ENCODE measurements at places on chromosomes 7 and 10. TPM values are rescaled to one million over a fixed set of nuclear protein-coding genes. Genes with fewer than 3 reads are reported as not detected.

- peaks cover 7% of the 10 kb centered on the region for H3K36me3 ChIP-seq
- H3K27me3 ChIP-seq = no peaks in the 10 kb centered on the region
- H3K27ac ChIP-seq = no peak overlapping the region
- no peaks in the 10 kb centered on the region for H3K4me1 ChIP-seq
- DNase-seq = peak; percentile 77
These were observed 259.8 kb downstream of the GLI3 start for GRCh38 chr7:41977151-41977651.

DNA sequence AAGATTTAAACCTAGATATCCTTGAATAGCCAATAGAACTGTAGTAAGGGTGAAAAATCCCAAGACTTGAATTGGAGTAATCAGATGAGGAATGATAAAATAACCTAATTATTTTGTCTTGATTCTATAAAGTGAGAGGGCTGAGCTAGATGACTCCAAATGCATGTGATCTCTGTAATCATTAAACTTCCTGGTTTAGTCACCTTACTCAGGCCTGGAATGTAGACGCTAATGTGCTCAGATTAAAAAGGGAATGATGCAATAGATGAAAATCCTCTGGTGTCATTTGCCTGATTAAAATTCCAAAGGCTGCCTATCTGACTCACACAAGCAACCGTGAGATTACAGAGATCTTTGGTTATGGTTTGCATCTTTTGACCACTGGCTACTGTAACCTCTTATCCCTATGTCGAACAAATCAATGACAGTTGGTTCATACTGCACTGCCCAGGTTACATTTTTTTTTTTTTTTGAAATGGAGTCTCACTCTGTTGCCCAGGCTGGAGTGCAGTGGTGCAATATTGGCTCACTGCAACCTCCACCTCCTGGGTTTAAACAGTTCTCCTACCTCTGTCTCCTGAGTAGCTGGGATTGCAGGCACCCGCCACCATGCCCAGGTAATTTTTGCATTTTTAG, 2.9 kb upstream of the HKDC1 start:
- peak; percentile 87 for DNase-seq
- no peaks in the 10 kb centered on the region for H3K4me1 ChIP-seq
- no peak overlapping the region for H3K4me3 ChIP-seq
- H3K36me3 ChIP-seq = no peaks in the 10 kb centered on the region
- H3K27me3 ChIP-seq = no peaks in the 10 kb centered on the region

- H3K27me3 ChIP-seq = peaks cover 98% of the 10 kb centered on the region
- no peak overlapping the region for H3K27ac ChIP-seq
- peak overlapping the region; percentile 54 for H3K4me3 ChIP-seq
- DNase-seq = peak; percentile 24
- no peaks in the 10 kb centered on the region for H3K36me3 ChIP-seq
These were observed 757 bp upstream of the GRID1 start for GRCh38 chr10:86367152-86367951.

Gene TNS3
- total RNA-seq = 8.0 TPM

GRCh38 chr7:159012353-159013069, 132.2 kb downstream of the VIPR2 start:
- no peaks in the 10 kb centered on the region for H3K36me3 ChIP-seq
- H3K4me1 ChIP-seq = peaks cover 9% of the 10 kb centered on the region
- DNase-seq = no peak

DNA sequence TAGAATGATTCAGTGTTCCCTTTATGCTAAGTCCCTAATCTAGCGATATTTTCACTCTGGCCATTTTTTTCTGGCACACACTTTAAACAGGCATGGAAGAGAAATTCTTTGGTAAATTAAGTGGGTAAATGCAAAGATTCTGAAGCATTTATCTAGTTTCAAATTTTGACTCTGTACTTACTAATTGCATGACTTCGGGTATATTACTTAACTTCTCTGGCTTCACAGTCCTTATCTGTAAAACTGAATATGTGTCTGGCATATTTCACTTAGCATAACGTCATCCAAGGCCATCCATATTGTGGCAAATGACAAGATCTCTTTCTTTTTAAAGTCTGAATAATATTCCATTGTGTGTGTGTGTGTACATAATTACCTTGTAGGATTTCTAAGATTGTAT, 114.5 kb downstream of the MBL2 start:
- peaks cover 10% of the 10 kb centered on the region for H3K4me1 ChIP-seq
- H3K4me3 ChIP-seq = no peak overlapping the region
- peaks cover 74% of the 10 kb centered on the region for H3K27me3 ChIP-seq
- H3K36me3 ChIP-seq = no peaks in the 10 kb centered on the region
- H3K27ac ChIP-seq = no peak overlapping the region

DNA sequence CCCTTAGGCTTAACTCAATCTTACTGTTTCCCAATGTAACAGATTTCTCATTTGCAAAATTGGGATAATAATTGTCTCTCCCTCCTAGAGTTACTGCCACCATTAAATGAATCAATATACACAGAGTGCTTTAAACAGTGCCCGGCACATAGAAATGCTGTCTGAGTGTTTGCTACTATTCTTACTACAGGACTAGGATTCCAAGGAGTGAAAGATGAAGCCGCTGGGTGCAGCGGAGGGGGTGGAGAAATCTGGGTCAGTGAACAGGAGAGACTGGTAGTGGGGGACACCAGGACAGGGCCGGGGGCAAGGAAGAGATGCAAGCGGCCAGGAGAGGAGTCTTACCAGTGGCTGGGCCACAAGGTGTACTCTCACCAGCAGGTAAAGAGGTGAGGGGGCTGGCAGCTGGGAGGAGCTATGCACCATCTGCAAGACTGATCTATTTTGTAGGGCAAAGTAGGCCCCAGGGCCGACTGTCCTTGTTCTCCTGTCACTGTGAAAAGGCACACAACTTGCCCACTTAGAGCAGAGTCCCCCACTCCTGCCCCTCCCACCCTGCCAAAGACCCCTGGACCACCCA, 18.5 kb upstream of the PRRT4 start:
- DNase-seq = peak; percentile 18
- H3K36me3 ChIP-seq = no peaks in the 10 kb centered on the region
- H3K27me3 ChIP-seq = no peaks in the 10 kb centered on the region
- peak overlapping the region; percentile 78 for H3K27ac ChIP-seq

DNA sequence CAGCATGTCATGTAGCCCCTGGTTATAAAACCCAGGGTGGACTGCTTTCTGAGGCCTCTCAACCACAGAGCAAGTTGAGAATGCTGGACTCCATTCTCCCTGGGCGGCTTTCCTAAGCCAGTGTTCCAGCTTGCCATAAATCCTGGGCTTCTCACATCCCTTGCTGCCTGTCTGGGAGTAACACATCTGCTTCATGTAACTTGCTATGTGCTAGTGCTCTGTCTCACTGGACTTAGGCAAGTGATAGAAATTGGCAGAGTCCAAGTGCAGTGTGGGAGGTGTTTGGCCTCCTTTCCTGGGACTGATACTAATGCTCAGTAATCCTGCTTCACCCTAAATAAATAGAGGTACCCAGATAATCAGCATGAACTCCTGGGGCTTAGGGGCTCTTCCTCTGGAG, 277.1 kb upstream of the POM121L12 start:
- H3K4me1 ChIP-seq = no peaks in the 10 kb centered on the region
- no peaks in the 10 kb centered on the region for H3K27me3 ChIP-seq
- H3K36me3 ChIP-seq = no peaks in the 10 kb centered on the region
- H3K4me3 ChIP-seq = no peak overlapping the region

Gene KLF14
- not detected for total RNA-seq

GRCh38 chr7:115851291-115851690, 179.3 kb downstream of the TFEC start:
- no peaks in the 10 kb centered on the region for H3K4me1 ChIP-seq
- no peaks in the 10 kb centered on the region for H3K36me3 ChIP-seq
- H3K4me3 ChIP-seq = no peak overlapping the region
- H3K27ac ChIP-seq = no peak overlapping the region
- H3K27me3 ChIP-seq = no peaks in the 10 kb centered on the region
- peak; percentile 66 for DNase-seq

- no peak overlapping the region for H3K4me3 ChIP-seq
- H3K36me3 ChIP-seq = no peaks in the 10 kb centered on the region
- no peaks in the 10 kb centered on the region for H3K4me1 ChIP-seq
- peaks cover 18% of the 10 kb centered on the region for H3K27me3 ChIP-seq
- no peak for DNase-seq
These were observed 98.1 kb downstream of the PPP1R17 start for GRCh38 chr7:31785101-31785500.

Gene EEPD1
- total RNA-seq = 13.5 TPM

- no peak overlapping the region for H3K4me3 ChIP-seq
- no peaks in the 10 kb centered on the region for H3K36me3 ChIP-seq
- no peak for DNase-seq
- H3K27ac ChIP-seq = no peak overlapping the region
- peaks cover 14% of the 10 kb centered on the region for H3K27me3 ChIP-seq
- peaks cover 11% of the 10 kb centered on the region for H3K4me1 ChIP-seq
These were observed 133.8 kb upstream of the MEOX2 start for GRCh38 chr7:15820319-15820718.

Gene NT5C2
- 51.1 TPM for total RNA-seq

- no peak overlapping the region for H3K27ac ChIP-seq
- H3K36me3 ChIP-seq = no peaks in the 10 kb centered on the region
- no peaks in the 10 kb centered on the region for H3K27me3 ChIP-seq
- no peak for DNase-seq
- H3K4me1 ChIP-seq = peaks cover 5% of the 10 kb centered on the region
- H3K4me3 ChIP-seq = no peak overlapping the region
These were observed 378.4 kb upstream of the NRP1 start for GRCh38 chr10:33712825-33713224.

GRCh38 chr10:13161857-13162271, 506 bp downstream of the MCM10 start:
- H3K27ac ChIP-seq = no peak overlapping the region
- no peak for DNase-seq
- H3K4me1 ChIP-seq = no peaks in the 10 kb centered on the region
- H3K36me3 ChIP-seq = no peaks in the 10 kb centered on the region

- H3K27me3 ChIP-seq = no peaks in the 10 kb centered on the region
- H3K4me1 ChIP-seq = peaks cover 12% of the 10 kb centered on the region
These were observed 82.4 kb downstream of the SHH start for GRCh38 chr7:155729847-155730246.

Gene VTI1A
- 33.1 TPM for total RNA-seq

- no peak overlapping the region for H3K27ac ChIP-seq
- H3K36me3 ChIP-seq = no peaks in the 10 kb centered on the region
- no peaks in the 10 kb centered on the region for H3K27me3 ChIP-seq
- peaks cover 14% of the 10 kb centered on the region for H3K4me1 ChIP-seq
- no peak overlapping the region for H3K4me3 ChIP-seq
- peak; percentile 98 for DNase-seq
These were observed 84.3 kb downstream of the CD36 start for GRCh38 chr7:80722616-80723195.

- H3K4me3 ChIP-seq = no peak overlapping the region
- no peaks in the 10 kb centered on the region for H3K27me3 ChIP-seq
- peaks cover 26% of the 10 kb centered on the region for H3K4me1 ChIP-seq
- DNase-seq = no peak
- H3K27ac ChIP-seq = peak overlapping the region; percentile 47
These were observed 17.8 kb downstream of the CELF2 start for GRCh38 chr10:11035301-11035991.

Gene LZTS2
- 156 TPM for total RNA-seq

Gene SHH
- not detected for total RNA-seq

DNA sequence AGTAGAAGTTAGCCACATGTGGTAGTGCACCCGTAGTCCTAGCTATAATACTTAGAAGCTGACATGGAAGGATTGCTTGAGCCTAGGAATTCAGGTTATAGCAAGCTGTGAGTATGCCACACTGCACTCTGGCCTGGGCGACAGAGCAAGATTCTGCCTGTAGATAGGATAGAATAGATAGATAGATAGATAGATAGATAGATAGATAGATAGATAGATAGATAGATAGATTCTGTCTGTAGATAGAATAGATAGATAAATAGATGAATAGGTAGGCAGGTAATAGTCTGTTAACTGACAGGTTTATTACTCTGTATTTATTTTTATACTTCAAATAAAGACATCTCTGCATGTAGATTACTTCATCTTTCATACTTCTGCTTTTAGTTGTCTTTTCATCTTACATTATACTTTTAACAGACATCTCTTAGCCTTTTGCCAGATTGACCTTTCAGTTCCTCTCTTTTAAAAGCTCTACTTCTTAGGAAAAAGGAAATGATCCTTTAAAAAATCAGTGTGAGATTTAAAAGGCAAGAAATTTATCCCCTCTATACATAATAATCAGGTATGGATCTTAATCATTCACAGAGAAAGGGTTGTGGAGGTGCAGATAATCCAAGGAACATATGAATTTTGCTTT, 31.8 kb downstream of the CCAR1 start:
- H3K4me1 ChIP-seq = no peaks in the 10 kb centered on the region
- DNase-seq = no peak
- no peak overlapping the region for H3K27ac ChIP-seq
- no peak overlapping the region for H3K4me3 ChIP-seq

- H3K4me1 ChIP-seq = peaks cover 11% of the 10 kb centered on the region
- H3K27ac ChIP-seq = no peak overlapping the region
- H3K4me3 ChIP-seq = no peak overlapping the region
- H3K36me3 ChIP-seq = no peaks in the 10 kb centered on the region
- no peaks in the 10 kb centered on the region for H3K27me3 ChIP-seq
These were observed 197.7 kb downstream of the SNX10 start for GRCh38 chr7:26489391-26489790.

Gene AGMO
- 0.11 TPM for total RNA-seq

DNA sequence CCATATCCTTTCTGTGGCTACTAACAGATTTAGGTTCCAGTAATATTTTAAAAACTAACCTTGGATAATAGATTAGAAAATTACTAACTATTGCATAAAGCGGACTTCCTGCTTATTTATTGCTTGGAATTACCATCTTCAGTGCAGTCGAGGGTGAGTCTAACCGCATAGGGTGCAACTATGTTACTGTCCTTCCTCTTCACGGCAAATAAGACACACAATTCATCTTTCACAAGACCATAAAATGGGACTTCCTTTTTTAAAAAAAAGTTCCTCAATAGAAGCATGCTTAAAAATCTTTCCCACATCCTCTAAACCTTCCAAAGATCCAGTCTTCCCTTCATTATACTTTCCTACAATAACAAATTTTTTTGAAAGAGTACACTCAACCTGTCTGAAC, 2.1 kb downstream of the SLC25A40 start:
- peaks cover 22% of the 10 kb centered on the region for H3K4me1 ChIP-seq
- no peaks in the 10 kb centered on the region for H3K36me3 ChIP-seq
- no peaks in the 10 kb centered on the region for H3K27me3 ChIP-seq
- DNase-seq = no peak
- H3K27ac ChIP-seq = no peak overlapping the region

DNA sequence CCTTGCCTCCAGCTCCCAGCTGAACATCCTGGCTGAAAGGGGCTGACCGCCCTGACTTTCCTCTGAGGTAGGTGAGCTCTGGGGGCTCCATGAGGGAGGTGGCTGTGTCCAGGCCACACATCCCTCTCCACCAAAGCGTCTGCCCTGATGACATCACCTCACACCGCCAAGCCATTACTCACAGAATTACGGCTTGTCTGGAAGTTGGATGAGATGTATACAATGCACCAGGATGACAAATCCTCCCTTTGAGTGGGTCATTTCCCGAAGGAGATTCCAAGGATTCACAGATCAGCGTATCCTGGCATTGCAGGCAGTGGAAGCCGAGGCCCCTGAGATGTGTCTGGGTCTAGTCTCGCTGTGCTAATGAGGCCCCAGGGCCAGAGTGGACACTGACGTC, 15.1 kb upstream of the RET start:
- H3K4me3 ChIP-seq = no peak overlapping the region
- H3K4me1 ChIP-seq = no peaks in the 10 kb centered on the region
- H3K27ac ChIP-seq = no peak overlapping the region
- H3K27me3 ChIP-seq = no peaks in the 10 kb centered on the region
- H3K36me3 ChIP-seq = no peaks in the 10 kb centered on the region
- DNase-seq = no peak

Gene MMP21
- not detected for total RNA-seq

- H3K4me3 ChIP-seq = no peak overlapping the region
- H3K4me1 ChIP-seq = no peaks in the 10 kb centered on the region
- no peaks in the 10 kb centered on the region for H3K36me3 ChIP-seq
- no peak overlapping the region for H3K27ac ChIP-seq
These were observed 133.8 kb downstream of the PON1 start for GRCh38 chr7:95190515-95190914.
